ENCODE measurements at places on chromosomes 7 and 10.

- peak; percentile 20 for DNase-seq
Observed at GRCh38 chr10:19302117-19302516, 253.5 kb downstream of the MALRD1 start.

GRCh38 chr10:88157981-88158465 is 294.6 kb downstream of the PTEN start:
- DNase-seq = peak; percentile 89

GRCh38 chr7:158549176-158549615 is 38.4 kb downstream of the PTPRN2 start:
- DNase-seq = no peak

GRCh38 chr10:122565766-122566206 is 5.2 kb downstream of the DMBT1 start:
- DNase-seq = peak; percentile 93

All from cardiac fibroblast (primary cell).